Lung (tissue), 17 donors: ENCODE measurements at places on chromosomes 13 and 19. TPM values are rescaled to one million over a fixed set of nuclear protein-coding genes. Genes with fewer than 3 reads are reported as not detected.

Gene COX6B2
- 0.50 TPM for polyA plus RNA-seq

Gene SCN1B
- 9.5 TPM for polyA plus RNA-seq

Gene ZNF561
- polyA plus RNA-seq: 21.1 TPM

Gene ALG11
- polyA plus RNA-seq: 8.7 TPM

Gene FAM98C
- 19.8 TPM for polyA plus RNA-seq

Gene INAFM1
- polyA plus RNA-seq: 12.0 TPM

- DNase-seq: no peak
These were observed 503.1 kb downstream of the DIAPH3 start for GRCh38 chr13:59660582-59660981.

GRCh38 chr13:111922086-111922485, 144.9 kb upstream of the SOX1 start:
- no peak for DNase-seq

DNA sequence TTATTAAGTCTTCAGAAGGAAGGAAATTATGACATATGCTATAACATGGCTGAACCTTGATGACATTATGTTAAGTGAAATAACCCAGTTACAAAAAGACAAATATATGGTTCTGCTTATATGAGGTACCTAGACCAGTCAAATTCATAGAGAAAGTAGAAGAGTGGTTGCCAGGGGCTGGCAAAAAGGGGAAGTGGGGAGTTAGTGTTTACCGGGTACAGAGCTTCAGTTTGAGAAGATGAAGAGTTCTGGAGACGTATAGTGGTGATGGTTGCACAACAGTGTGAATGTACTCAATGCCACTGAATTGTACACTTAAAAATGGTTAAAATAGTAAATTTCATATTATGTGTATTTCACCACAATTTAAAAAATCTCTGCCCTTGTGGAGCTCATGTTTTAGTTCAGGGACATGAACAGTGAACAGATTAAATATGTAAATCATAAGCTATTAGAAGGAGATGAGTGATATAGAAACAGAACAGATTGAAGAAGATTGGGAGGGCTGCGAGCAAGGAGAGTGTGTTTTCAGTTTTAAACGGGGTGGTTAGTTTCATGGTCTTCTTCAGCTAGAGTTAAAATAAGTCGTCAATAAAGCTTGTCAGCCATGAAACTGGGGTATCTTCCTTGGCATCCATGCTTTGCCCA, 355.2 kb downstream of the KCNRG start:
- no peak for DNase-seq

DNA sequence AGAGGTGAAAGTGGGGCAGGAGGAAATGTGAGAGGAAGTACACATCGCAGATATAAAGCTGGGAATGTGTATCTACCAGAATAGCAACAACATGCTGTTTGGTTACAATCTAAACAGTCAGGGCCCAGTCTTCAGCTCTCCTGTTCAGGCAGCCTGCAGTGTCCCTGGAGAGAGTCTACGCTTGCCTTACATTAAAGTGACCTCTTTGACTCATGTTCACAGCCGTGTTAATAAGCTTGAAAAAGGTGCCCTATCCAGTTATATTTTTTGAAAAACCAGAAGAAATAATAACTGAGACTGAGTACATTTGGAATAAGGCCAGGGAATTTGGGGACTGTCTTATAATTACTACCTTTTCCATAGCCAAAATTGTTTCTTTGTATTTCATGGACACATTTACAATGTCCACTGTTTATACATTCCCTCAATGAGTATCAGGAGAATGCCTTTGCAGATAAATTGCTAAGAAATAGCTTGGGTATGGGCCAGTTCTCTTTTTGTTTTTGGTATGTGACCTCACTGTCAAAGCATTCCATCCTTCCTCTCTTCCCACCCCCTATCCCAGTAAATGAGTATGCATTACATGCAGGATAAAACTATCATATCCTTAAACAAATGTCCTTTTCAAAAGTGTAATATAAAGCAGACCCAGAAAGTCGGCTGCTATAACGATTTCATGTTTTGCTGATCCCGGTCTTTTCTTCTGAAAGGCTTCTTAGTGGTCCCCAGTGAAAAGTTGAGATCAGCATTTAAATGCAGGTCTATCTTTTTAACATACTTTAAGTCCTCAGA, 82.6 kb downstream of the PCDH9 start:
- DNase-seq: peak; percentile 46

GRCh38 chr19:35828692-35829301, 16.2 kb upstream of the PRODH2 start:
- peak; percentile 80 for DNase-seq

DNA sequence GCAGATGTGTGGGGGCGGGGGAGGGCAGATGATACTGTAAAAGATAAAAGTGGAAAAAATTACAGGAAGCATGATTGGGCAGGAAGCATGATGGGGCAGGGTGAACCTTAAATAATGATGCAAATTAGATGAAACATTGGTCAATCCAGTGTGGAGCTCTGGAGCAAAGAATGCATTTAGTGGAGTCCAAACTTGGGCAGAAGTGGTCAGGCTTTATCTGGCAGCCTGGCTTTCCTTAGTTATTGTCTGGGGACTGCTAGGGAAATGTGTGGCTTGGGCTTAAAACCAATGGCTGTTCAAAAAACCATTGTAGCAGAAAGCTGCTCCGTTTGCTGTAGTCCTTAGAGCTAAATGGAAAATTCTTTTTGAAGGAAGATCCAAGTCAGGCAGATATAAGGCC, 1077.3 kb upstream of the MIR17HG start:
- no peak for DNase-seq

GRCh38 chr19:55088021-55088451, 12.4 kb downstream of the EPS8L1 start:
- DNase-seq: no peak

DNA sequence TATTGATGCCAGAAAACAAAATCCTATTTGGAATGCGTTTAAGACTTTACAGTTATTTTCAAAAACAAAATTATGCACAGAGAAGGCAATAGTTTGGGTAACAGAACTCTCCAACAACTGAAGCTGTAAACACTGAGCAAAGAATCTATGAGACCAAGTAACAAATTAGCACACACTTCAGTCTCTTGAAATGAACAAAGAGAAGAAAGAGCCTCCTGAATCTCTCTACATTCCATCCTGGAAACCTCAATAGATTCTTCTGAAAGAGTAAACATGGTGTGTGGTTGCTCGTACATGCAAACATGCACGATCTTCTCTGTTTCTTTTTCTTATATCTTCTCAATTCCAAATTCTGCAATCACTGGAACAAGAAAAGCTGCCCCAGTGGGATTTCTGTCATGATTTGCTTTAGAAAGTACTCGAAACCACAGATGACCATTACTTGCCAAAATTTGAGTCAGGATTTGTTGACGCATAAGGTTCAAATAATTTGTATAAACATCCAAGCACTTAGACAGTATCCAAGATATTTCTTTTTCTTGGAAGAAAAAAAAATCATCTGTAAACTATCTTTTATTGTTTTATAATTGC, 137.9 kb upstream of the DACH1 start:
- peak; percentile 42 for DNase-seq

DNA sequence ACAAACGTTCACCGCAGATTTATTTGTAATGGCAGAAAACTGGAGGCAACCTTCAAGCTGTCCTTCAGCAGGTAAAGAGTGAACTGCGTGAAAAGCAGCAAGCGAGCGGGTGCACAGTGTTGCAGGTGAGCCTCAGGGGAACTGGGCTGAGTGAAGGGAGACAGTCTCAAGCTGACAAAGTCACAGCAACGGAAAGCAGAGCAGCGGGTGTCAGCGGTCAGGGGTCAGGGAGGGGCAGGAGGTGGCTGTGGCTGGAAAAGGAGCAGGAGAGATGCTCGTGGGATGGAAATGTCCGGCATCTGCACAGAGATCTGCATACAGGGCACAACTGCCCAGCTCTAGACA, 8.5 kb upstream of the RASA3 start:
- no peak for DNase-seq

GRCh38 chr19:19259741-19260140, 13.4 kb downstream of the TM6SF2 start:
- DNase-seq: no peak

- no peak for DNase-seq
These were observed 19.7 kb downstream of the UBAC2 start for GRCh38 chr13:99220199-99220935.

GRCh38 chr13:100552755-100553154, 35.8 kb downstream of the GGACT start:
- DNase-seq: no peak
